ENCODE measurements at places on chromosomes 13 and 19.

DNA sequence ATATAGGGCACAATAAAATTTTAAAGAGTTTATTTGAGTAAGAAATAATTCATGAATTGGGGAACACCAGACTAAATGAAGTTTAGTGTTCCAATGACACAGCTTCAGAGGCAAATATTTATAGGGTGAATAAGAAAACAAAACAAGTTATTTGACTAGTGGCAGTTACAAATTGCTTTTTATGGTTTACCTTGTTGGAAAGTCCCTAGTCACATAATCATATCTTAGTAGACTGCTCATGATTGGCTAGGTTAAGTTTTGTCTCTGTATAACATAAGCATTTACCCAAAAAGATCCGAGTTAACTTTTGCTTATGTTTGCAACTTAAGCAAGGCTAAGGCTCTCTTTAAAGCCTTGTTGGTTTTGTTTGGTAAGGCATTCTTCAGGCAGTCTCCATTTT is 224.7 kb upstream of the MIR17HG start:
- DNase-seq = no peak

DNA sequence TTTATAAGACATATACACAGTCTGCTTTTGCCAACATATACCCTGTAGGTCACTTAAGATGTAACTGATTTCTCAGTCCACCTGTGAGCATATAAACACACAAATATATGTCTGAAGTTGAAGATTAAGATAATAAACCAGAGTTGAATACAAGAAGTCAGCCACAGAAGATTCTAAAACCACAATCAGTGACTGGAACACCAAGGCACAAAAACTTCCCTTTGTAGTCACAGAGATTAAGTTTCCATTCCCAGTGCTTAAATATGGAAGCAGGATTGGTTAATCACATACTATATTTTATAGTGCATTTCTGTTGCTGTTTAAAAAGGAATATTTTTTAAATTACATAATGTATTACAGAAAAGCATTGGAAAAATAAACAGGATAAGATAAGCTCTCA is 39.9 kb downstream of the MTMR6 start:
- DNase-seq = no peak

GRCh38 chr13:50715402-50716146 is 127.9 kb downstream of the DLEU7 start:
- DNase-seq = no peak

GRCh38 chr13:31090096-31090495 is 71.6 kb downstream of the HSPH1 start:
- DNase-seq = no peak

GRCh38 chr19:7099597-7099921 is 30.1 kb downstream of the ZNF557 start:
- DNase-seq = no peak

GRCh38 chr13:111662451-111662850 is 342.0 kb downstream of the TEX29 start:
- DNase-seq = no peak

- no peak for DNase-seq
Measured at GRCh38 chr13:50672025-50672424, 171.5 kb downstream of the DLEU7 start.

DNA sequence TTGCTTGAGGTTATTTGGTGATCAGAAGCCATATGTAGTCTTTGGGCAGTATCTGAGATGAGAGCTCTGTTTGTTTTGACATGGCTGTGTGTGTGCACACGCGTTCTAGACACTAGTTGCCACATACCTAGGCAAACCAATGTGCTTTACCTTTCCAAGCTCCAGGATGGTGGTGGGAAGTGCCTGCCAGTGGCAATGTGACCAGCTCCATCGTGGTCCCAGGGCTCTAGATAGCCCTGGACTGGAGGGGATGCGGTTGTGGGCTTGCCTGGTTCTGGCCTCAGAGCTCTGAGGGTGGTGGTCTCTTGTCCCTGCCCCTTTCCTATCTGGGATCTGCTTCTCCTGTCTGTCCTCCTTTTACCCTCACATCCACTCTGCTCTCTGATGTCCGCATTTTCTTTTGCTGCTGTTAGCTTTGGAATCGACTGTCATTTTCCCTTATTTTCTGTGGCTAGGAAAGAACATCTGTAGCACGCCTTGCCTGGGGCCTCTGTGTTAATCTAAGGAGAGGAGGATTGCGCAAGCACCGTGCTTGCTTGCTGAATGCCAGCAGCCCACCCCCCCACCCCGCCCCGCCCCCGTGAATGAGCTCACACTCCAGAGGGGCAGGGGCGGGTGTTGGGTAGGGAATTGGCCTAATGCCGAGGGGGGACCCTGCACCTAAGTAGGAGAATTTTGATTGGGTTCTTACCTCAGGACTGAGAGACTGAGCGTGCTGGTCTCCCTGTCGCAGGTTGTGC is 89.5 kb downstream of the ARHGEF7 start:
- no peak for DNase-seq

GRCh38 chr13:41809962-41810361 is 150.9 kb downstream of the VWA8 start:
- DNase-seq = no peak

DNA sequence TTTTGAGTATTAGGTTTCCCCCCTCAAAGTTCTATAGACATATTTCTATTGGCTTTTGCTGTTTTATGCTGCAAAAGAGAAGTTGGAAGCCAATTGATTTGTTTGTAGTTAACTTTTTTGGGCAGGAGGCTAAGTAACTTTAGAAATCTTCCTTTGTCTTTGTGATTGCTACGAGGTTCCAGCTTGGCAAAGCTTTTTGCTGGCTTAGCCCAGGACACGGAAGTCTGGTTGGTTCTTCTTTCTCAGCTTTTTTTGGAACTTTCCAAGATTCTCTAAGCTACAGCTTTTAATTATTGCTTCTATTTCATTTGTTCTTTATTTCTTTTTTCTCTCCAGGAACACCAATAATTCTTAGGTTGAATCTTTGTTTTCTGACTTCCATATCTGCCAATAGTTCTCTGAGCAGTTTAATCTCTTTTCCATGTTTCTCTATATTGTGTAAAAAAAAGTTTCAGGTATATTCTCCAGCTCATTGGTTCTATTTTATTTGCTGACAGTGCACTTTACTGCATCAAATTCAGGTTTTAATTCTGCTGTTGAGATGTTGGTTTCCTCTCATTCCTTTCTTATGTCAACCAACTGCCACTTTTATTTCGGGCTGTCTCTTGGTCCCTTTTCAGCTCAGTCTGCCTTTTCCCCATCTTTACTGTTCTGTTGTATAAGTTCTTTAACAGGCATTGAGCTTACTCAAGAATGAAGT is 27.8 kb downstream of the MBNL2 start:
- DNase-seq = no peak

DNA sequence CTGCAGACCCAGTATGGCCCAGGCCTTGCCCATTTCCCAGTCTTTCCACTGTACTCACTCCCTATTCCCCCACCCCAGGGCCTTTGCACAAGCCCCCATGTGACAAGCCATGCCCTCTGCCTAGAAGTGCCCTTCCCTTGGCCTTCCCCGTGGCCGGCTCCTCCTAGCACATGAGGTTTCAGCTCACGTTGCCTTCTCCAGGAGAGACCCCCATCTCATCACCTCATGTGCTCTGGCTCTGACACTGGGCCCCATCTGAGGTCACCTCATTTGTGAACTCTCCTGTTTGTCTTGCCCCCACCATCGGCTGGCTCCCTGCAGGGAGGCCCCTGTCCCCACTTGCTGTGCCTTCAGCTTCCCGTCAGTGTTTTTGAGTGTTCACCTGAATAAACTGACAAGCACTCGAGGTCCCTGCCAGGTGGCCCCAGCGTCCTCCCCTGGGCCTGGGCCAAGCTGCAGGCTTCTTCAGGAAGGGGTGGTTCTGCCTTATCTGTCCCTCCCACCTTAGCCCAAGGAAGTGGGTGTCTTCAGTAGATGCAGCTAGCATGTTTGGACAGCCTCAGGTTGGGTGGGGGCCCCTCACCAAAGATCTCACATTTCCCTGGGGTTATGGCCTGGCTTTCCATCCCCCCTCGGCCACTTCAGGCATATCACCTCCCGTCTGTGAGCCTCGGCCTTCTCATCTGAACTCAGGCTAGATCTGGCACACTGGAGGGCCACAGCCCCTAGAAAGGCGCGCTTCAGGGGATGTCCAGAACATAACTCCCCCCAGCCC is 3.8 kb upstream of the SLC25A42 start:
- DNase-seq = no peak

GRCh38 chr13:43251961-43252360 is 228.6 kb downstream of the DNAJC15 start:
- no peak for DNase-seq

- no peak for DNase-seq
Measured at GRCh38 chr13:53014495-53015443, 13.8 kb upstream of the OLFM4 start.

- DNase-seq = no peak
Measured at GRCh38 chr13:111278743-111279652, 41.4 kb upstream of the TEX29 start.

- no peak for DNase-seq
Measured at GRCh38 chr19:28292822-28293500, 920.0 kb downstream of the UQCRFS1 start.

GRCh38 chr19:31290931-31291590 is 58.2 kb downstream of the TSHZ3 start:
- DNase-seq = no peak

- DNase-seq = no peak
Measured at GRCh38 chr13:78160793-78161192, 242.2 kb upstream of the EDNRB start.

DNA sequence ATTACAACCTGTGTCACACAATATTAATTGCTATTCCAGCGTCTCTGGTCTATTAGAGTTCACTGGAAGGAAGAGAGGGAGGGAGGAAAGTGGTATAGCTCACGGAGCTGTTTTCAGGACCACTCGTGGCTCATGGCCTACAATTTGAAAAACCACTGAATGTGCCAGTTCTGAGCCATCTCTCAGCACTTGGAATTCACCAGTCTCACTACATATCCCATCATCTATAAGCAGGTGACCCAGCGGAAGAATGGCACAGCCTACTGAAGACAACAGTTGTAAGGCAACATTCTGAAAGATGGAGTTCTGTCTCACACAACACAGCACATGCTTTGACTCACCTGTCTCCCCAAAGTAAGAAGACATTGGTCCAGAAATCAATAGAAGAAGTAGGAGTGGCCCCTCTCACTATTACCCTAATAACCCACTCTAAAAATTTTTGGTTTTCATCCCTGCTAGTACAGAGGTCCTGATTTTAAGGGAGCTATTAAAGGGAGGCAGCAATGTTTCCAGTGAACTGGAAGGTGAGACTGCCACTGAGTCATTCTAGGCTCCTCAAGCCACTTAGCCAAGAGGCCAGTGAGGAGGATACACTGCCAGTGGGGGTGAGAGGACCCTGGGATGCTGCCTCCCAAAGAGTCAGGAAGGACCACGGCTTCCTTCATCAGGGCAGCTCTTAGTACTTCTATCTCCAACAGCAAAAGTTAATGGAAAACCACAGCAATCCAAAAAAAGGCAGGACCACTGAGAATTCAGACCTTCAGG is 50.0 kb upstream of the DOCK9 start:
- no peak for DNase-seq

GRCh38 chr19:10961073-10961860 is 437 bp downstream of the SMARCA4 start:
- DNase-seq = no peak

GRCh38 chr13:106354961-106355360 is 180.5 kb downstream of the EFNB2 start:
- DNase-seq = no peak

DNA sequence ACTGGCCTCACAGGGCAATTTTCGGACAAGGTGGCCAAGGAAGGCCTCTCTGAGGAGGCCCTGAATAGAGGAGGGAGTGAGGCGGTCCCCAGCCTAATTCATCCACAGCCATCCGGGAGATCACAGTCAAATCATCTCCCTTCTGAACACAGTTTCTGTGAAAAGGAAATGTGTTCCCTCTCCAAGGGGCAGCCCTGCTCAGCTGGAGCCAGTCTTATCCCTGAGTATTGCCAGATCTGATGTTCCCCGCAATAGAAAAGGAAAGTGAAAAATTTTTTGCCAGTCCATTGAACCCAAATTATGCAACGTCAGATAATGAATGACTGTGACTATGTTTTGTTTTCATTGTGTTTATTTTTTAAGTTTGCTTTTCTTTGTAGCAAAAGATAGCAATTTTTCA is 125.9 kb downstream of the SIPA1L3 start:
- DNase-seq = no peak
